ENCODE measurements at places on chromosomes 7 and 10.

DNA sequence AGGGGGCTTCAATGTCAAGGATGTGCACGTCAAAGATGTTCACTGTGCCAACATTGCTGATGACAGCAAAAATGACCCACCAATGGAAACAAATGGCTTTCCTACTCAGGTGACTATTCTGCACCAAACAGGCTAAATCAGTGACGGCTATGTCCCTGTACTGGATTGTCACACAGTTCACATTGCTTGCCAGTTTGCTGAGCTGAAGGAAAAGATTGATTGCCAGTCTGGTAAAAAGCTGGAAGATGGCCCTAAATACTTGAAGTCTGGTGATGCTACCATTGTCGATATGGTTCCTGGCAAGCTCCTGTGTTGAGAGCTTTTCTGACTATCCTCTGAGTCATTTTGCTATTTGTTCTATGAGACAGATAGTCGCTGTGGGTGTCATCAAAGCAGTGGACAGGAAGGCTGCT is 202.2 kb upstream of the ETV1 start:
- peak; percentile 18 for DNase-seq

DNA sequence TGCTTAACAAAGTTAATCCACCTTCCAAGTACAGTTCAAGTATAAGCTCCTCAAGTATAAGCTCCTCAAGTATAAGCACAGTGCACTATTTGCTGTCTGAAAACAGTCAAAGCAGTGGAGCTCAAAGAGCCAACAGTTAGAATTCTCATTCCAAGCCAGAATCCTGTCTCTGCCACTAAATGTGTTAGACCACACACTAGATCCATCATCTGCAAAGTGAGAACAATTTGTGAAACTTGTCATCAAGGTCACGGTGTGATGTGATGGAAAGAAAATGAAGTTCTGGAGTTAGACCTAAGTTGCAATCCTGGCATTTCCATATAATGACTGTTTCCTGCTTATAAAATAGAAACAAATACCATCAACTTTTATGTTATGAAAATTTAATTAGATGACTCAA is 602.5 kb downstream of the TNS3 start:
- no peak for DNase-seq

DNA sequence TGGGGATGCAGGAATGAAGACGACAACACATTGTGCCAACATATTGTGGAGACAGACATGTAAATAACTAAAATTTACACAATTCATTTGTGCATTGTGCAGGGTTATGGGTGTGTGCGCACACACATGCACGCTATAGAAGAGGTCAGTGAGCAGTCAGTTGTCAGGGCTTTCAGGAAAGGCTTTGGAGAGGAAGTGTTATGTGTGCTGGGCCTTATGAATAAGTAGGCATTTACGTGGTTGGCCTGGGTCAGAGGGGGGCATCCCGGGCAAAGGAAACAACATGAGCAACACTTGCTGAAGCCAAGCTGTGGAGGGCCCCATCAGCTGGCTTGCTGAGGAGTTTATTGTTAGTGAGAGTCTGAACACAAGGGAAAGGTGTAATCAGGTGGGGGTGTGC is 4.1 kb downstream of the PRXL2A start:
- no peak for DNase-seq

- DNase-seq, result no peak
These were observed 23.0 kb downstream of the ASB15 start for GRCh38 chr7:123624527-123625183.

DNA sequence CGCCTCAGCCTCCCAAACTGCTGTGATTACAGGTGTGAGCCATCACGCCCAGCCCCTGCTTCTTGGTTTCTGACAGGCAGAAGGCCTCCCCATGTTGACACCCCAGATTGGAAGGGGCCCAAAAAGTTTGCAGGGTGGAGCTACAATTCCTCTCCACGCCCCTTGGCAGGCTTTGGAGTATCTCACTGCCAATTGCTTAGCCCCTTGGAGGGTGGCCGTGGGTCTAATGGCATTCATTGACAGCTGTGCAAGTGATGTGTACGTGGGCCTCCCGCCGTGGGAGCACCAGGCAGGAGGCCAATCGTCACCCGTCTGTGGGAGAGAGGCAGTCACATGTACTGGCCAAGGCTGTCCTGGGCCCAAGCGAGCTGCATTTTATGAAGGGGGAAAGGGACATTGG is 73.7 kb upstream of the PPIF start:
- DNase-seq, result peak; percentile 34

DNA sequence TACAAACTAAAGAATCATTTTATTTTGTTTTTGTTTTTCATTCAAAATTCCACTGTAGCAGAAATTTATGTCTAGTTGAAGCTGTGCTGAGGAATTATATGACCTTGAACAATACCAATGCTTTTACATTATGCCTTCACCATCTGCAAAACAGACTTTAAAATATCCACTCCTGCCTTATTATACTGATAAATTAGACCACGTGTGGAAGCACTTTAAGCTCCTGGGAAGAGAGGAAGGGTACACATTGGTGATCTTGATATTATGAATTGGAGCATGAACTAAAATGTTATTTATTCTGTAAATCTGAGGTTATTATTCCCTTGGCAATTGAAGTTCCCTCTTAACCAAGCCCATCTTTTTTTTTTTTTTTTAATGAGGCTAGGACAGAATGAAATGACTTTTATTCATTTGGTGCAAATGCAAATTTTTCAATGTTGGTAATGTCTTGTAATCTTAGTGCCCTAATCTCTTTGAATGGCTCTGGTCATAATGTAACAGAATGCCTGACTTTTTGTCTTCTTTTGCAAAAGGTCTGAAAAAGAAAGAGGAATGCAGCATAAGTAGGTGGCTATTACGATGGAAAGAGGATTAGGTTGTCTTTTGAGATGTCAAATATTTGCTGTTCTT is 139.9 kb upstream of the COBL start:
- no peak for DNase-seq

Data from fibroblast of the aortic adventitia (primary cell).